T-cell (primary cell): ENCODE measurements at places on chromosomes 1 and 21.

DNA sequence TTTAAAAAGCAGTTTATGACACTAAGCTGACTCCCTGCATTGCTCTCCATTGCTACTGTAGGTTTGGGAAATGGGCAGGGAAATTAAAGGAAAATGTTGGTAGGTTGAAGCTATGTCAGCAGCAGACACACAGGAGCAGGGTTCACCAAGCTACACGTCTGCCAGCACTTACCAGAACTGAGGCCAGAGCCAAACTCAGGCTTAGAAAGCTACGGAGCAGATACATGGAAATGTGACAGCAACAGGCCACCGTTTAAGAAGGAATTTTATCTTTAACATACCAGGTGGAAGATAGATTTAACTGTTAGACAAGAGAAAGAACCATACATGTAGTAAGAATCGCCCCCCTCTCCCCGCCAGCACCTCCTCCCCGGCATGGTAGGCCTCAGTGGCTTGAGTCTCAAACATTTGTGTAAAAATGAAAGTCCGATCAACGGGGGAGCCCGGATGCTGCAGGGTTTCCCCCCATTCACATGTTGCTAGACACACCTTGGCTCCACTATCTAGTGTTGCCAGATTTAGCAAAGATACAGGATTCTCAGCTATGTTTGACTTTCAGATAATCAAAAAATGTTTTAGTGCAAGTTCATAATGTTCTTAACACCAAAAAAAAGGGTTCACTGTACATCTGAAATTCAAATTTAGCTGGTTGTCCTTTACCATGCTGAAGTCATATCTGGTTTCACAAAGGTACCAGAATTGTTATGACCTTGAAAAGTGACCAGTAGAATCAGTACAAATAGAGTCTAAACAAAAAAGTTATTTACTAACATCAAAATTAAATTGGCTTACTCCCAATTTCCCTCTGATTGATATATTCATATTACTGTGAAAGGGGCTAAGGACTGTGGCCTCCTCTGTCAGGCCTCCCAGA lies 6.7 kb downstream of the OR2T11 start:
- DNase-seq, result no peak

DNA sequence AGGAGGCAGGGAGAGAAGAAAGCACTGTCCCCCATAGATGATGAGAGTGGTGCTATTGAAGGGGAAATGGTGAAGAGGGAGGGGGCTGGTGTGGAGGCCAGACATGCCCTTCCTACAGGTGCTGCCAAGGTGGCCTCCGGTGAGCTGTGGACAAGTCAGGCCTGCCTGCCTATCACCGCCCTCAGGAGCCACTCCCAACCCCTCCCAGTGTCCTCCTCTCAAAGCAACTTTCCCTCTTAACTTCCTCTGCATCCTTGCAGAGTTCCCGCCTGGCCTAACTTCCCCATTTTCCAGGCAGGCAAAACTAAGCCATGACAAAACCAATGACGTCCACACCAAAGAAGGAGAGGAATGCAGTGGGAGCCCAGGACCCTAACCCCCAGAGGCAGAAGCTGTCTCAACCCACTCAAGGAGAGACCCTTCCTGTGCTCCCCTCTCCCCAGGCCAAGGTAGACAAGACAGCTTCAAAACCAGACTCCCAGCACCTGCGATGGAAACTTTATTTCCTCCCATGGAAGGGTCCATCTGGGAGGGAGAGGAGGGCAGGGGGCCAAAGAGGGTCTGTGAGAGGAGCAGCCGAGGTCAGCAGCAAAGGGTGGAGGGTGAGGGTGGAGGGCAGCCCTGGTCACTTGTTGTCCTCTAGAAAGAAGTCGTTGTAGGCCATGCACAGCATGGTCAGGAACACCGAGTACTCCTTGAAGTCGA lies 1.0 kb upstream of the S100A6 start:
- DNase-seq, result no peak

DNA sequence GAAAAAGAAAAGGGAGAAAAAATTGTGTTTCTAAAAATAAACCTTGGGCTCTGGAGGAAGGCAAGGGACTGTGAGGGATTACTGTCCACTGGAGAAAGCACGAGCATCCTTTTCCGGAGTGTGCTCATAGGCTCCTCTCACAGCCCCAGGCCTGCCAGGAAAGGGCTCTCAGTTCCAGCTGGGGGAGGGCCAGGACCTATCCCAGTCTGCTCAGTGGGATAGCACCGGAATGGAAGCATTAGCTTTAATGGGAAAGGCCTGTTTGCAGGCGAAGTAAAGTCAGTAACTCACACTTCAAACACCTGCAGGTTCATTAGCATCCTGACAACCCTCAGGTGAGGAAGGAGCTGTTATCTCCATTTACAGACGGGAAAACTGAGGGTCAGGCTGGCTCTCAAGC lies 113.9 kb upstream of the USP24 start:
- DNase-seq, result no peak

DNA sequence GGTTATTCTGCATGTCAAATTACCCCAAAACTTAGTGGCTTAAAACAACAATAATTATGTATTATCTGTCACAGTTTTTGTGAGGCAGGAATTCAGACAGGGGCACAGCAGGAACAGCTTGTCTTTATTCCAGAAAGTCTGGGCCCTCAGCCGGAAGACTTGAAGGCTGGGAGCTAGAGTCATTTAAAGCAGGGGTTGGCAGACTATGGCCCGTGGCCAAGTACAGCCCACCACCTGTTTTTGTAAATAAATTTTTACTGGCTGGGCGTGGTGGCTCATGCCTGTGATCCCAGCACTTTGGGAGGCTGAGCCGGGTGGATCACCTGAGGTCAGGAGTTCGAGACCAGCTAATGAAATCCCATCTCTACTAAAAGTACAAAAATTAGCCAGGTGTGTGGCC lies 39.6 kb upstream of the KDM4A start:
- no peak for DNase-seq

DNA sequence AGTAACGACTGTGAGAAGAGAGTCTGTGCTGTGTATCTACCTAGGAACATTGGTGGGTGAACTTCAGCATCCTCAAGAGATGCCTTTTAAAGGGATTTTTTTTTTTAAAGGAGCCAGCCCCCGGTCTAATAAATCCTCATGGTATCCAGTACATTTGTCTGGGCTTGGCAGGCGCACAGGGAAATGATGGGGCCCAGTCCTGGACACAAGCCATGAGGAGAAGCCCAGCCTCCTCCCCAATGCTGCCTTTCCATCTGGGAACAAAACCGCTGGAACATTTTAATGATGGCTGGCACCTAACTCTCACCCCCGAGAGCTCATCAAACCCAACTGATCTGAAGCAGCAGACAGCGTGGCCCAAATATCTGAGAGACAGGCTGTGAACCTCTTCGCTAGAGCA lies 64.2 kb downstream of the ACOT7 start:
- DNase-seq, result no peak

DNA sequence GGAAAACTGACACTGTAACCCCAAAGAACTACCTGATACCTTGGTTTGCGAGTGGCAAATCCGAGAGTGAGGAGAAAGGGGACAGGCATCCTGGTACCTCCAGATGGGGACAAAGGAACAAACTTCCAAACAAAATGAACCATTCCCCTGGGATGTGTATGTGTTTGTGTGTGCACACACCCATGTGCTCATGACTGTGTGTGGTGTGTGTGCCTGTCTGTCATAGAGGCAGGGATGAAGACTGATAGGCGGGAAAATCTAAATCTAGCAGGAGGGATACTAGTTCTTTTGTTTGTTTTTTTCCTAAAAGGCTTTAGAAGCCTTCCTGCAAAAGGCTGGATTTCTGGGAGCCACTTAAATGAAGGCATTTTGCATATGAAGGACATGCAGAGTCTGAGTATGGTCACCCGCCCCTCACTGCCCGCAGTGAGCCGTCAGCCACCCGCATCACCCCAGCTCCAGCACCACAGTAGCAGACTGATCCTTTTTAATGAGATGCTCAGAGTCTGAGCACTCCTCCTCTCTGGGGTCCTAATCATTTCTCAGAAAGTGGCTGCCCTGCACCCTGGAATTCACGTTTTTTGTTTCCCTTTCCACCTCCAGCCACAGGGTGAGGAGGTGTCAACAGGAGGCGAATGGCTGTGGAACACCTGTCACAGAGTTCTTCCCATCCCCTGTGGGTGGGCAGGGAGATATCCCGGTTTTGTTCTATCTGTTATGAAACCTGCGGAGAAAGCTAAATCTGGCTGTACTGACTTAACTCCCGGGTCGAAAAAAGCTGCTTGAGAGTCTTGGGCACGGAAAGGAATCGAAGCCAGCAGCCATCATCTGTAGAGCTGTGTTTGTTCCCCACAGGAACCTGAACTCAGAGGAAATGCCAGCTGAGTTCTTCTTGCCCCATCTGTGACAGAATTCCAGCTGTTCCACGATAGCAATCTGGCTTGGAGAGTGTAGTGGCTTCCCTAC lies 34.9 kb downstream of the UTP25 start:
- no peak for DNase-seq

- no peak for DNase-seq
Observed at GRCh38 chr1:42639116-42639515, 19.1 kb upstream of the PPIH start.

GRCh38 chr1:14332158-14332557 lies 266.3 kb upstream of the KAZN start:
- no peak for DNase-seq

DNA sequence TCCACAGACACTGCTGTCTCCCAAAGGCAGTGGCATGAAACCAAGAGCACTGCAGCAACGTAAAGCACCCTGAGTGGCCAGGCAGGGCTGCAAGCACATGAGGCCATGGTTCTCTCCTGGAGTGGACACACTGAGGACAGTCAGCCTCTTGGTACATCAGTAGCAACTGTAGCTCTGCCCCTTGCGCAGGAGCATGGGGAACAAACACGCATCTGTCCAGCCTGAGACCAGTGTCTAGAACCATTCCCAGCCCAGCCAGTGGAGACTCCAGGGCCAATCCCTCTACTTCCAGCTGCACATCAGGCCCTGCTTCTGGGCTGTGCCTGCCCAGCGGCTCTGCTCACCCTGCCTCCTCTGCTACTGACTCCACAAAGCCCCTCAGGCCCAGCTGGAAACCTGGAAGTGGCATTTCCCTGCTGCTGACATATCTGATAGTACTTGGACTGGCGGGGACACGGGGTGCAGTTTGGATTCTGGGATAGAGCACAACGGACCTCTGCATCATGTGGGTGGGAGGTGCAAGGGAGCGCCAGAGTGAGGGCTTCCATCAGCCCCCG lies 49.0 kb downstream of the TOR1AIP2 start:
- no peak for DNase-seq

DNA sequence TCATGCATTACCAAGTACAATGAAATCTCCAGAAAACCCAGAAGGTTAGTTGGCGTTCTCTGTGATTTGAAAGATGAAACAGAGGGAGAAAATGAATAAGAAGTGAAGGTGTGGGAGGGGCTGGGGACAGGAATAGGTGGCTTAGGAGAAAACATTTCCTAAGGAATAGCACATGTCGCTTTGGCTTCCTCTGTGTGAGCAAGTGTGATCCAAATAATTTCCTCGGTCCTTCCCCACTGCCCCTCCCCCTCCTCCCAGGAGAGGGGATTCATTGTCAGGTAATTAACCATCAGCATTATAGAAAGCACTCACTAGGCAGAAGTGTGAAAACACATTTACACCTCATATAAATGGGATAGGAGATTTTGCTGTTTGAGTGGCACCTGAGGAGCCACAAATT lies 105.5 kb downstream of the NUF2 start:
- DNase-seq, result no peak

DNA sequence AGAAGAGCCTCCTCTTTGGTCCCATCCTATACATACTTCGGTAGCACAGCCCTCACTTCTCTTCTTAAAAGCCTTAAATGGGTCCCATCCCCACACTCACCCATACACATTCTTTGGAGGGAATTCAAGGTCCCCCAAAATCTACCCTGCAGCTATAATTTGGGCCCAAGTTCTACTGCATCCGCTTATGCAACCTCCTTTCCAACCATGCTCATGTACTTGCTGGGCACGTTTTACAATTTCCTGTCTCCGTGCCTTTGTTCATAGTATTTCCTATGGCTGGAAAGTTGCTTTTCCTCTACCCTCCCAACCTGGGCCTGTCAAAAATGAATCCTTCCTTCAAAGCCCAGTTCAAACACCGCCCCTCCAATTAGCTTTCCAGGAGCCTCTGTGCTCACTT lies 99.7 kb downstream of the SLC45A1 start:
- DNase-seq, result no peak

- no peak for DNase-seq
Observed at GRCh38 chr1:117586747-117587498, 18.9 kb upstream of the TENT5C start.

- no peak for DNase-seq
Observed at GRCh38 chr1:41380195-41380594, 19.0 kb downstream of the FOXO6 start.

DNA sequence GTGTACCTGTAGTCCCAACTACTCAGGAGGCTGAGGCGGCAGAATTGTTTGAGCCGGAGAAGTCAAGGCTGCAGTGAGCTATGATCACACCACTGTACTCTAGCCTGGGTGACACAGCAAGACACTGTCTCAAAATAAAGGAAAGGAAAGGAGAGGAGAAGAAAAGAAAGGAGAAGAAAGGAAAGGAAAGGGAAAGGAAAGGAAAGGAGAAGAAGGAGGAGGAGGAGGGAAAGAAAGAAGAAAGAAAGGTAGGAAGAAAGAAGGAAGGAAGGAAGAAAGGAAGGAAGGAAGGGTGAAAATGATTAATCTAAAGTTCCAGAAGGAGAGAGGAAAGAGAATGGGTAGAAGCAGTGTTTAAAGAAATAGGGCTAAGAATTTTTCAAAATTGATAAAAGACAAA lies 12.2 kb downstream of the SPOCD1 start:
- no peak for DNase-seq

GRCh38 chr1:71269179-71269578 lies 188.3 kb upstream of the ZRANB2 start:
- DNase-seq, result no peak

DNA sequence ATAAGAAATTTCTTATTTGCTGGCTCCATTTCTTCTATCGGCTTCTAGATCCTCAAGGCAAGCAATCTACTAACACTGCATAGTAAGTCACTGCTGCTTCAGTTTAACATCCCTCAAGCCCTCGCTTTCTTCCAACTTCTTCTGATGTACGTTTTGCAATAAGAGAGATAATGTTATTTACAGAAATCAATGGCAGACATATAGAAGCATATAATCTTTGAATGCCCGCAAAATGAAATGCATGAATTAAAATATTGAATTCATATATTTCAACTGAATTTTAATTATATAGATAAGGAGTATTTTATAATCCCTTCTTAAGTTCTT lies 143.8 kb downstream of the KCTD3 start:
- no peak for DNase-seq

- no peak for DNase-seq
Observed at GRCh38 chr1:6414443-6414844, 5.3 kb downstream of the HES2 start.

DNA sequence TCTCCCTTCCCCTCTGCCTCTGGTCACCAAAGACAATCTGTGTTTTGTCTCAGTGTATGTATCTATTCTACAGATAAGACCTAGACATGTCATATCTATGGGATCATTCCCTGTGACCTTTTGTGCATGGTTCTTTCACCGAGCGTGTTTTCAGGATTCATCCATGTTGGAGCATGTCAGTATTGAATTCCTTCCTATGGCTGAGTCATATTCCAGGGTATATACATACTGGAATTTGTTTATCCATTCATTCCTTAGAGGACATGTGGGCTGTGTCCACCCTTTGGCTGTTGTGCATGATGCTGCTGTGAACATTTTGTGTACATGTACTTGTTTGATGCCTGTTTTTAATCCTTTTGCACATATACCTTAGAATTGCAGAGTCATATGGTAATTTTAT lies 69.9 kb downstream of the NFASC start:
- DNase-seq, result no peak
